Astrocyte of the cerebellum (primary cell): ENCODE measurements at places on chromosomes 12 and 14.

- DNase-seq, result peak; percentile 2
Observed at GRCh38 chr12:93514853-93515252, 47.5 kb downstream of the MRPL42 start.

DNA sequence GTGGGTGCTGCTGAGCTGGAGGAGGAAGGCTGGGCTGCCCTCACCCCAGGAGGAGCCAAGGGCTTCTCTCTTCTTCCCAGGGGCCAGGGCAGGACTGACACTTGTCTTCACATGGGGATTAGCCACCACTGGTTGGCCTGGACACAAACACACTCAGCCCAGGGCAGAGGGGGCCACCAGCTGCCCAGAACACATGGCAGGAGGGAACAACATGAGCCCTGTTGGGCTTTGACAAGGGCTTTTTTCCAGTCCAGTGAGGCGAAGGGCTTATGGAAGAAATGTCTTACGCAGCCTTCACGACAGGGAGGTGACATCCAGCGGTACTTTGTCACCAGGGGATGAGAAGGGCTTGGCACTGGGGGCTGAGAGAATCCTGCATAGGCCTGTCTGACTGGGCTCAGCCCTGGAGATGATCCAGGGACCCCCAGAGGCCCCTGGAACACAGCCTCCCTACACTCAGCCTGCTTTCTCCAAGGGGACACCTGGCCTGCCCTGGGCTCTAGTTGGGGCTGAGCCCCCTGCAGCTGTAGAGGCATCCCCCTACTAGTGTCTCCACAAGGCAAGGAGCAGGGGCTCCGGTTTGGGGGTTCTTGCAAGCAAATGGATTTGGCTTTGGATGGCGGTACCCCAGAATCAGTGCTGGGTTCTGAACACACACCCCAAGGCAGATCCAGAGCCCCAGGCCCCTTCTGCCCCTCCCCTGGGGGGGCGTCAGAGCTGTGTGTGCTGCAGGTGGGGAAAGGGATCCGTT is 18.9 kb downstream of the ARL6IP4 start:
- no peak for DNase-seq

- DNase-seq, result no peak
Observed at GRCh38 chr12:75190846-75191245, 18.8 kb downstream of the KCNC2 start.

- DNase-seq, result peak; percentile 71
Observed at GRCh38 chr12:43338848-43339526, 213.0 kb downstream of the ADAMTS20 start.

DNA sequence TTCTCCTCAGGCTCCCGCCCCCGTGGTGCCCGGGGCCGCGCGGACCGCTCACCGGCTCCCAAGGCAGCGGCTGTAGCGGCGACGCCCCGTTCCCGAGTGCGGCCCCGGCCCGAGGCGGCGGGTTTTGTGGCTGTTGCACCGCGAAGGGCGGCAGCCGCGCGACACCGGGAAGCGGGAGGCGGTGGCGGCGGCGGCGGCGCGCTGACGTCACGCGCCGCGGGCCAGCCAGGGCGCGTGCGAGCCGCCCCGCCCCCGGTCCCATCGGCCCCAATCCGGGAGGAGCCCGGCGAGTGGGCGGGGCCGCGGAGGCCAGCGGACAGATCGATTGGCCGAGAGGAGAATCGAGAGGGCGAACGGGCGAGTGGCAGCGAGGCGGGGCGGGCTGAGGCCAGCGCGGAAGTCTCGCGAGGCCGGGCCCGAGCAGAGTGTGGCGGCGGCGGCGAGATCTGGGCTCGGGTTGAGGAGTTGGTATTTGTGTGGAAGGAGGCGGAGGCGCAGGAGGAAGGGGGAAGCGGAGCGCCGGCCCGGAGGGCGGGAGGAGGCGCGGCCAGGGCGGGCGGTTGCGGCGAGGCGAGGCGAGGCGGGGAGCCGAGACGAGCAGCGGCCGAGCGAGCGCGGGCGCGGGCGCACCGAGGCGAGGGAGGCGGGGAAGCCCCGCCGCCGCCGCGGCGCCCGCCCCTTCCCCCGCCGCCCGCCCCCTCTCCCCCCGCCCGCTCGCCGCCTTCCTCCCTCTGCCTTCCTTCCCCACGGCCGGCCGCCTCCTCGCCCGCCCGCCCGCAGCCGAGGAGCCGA is at the start of gene YY1:
Gene YY1, plus strand, starts transcription at position 726 of the 792 bp plus-strand sequence. CDS start 101 bp downstream, outside the sequence.
- DNase-seq, result peak; percentile 95

DNA sequence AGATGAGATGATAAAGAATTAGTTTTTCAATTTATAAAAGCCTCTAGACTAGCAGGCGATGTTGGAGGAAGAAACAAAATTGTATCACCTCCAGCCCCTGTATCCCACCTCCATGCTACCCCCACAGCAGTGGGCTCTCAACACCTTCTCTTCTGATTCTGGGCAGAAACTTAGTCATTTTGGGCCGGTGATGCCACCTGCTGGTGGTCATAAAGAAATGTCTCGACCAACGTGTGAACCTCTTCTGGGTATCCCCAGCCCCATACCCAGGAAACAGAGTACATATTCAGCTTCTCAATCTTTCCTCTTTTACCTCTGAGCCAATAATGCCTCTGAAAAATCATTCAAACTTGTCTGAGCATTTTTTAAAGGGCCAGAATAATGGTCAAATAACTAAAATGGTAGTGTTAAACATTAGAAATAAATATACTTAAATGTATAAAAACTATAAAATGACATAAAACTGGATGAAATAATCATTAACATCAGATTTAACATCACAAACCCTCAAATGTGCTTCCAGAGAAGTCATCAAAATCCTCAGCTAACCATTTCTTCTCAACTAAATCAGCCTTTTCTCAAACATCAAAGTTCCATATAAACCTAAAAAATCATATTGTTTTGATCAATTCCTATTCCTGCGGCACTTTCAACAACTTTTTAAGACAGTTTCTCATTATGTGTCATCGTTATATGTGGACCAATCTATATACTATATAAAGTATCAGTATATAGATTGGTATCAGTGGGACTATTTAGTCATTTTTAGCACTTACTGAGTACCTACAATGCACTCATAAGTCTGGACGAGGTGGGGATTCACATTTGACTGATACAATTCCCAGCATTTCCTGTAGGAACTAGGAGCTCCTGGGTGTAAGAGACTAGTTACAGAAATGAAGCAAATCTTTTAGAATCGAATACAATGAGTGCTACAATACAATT is 69.4 kb downstream of the ATXN2 start:
- peak; percentile 37 for DNase-seq

DNA sequence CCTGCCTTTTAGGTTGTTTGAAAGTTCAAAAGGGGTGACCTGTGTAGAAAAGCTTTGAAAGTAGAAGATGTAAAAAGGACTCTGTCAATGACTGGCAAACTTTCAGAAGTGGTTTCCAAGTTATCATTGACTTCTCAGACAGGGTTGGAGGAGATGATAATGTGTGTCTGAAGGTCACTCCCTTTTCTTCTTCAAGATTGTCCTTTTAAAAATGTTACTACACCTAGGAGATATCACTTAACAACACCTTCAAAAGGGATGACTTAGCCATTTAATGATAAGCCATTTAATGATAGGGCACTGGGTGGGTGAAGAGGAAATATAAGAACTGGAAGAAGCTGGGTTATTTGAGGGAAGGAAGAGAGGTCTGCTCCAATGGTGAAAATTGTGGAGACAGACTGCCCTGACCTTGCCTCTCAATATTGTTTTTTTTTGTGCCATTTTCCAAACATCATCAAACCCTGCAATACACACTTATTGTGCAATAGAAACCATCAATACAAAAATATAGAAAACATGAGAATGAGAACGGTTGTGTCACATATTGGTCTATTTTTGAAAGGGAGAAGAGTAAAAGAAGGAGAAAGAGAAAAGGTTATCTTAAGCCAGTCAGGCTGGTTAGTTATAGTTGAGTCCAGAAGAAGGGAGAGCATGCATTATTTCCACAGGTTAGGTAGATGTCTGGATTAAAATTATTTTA is 38.8 kb downstream of the BEST3 start:
- DNase-seq, result no peak

DNA sequence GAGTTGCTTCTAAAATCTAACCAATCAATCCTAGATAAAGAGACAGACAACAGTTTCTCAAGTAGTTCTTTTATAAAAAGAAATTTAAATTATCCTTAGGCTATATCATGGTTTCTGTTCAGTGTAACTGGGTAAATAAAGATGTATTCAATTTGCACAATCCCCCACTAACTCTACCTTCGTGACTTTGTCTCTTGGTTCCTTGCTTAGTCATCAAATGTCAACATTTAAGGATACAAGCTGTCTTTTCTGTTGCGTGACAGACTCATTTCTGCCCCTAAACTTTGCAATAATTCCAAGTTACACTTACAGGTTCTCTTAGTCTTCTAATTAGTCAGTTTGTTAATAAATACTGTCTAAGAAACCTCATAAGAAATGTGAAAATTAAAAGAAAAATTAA is 50.6 kb downstream of the SCAF11 start:
- no peak for DNase-seq

GRCh38 chr14:83463500-83464098 is 1929.9 kb upstream of the SEL1L start:
- peak; percentile 55 for DNase-seq

GRCh38 chr12:3882406-3882805 is 9.2 kb upstream of the PARP11 start:
- DNase-seq, result no peak

GRCh38 chr14:60183138-60183537 is 17.9 kb upstream of the DHRS7 start:
- DNase-seq, result no peak

GRCh38 chr12:74646831-74647230 is 109.2 kb downstream of the ATXN7L3B start:
- DNase-seq, result peak; percentile 3

GRCh38 chr14:98946940-98947339 is 325.1 kb downstream of the BCL11B start:
- peak; percentile 22 for DNase-seq

DNA sequence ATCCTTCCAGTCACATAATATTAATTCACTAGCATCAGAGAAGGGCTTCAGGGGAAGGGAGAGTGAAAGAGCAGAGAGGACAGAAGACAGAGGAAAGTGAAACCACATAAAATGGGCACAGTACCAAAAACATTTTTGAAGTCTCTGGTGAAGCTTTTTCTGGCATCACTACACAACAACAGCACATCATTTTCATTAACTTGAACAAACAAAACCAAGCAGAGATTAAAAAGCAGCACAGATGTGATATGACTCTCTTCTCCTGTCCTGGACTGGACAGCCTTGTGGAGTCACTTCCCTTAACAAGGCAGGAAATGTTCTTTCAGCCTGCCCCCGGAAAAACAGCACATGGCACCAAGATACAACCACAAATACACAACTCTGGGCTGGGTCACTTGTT is 112.0 kb downstream of the TSPAN8 start:
- DNase-seq, result peak; percentile 43
